ENCODE measurements at places on chromosomes 11 and 22.
A peak's percentile ranks its signal among the peaks of the same experiment; 100 is the strongest.

GRCh38 chr11:78460471-78460870 is 42.9 kb upstream of the GAB2 start:
- DNase-seq, result peak; percentile 15

GRCh38 chr11:26247340-26247739 is 84.6 kb upstream of the ANO3 start:
- DNase-seq, result peak; percentile 81

GRCh38 chr11:3735827-3736226 is 61.5 kb downstream of the NUP98 start:
- peak; percentile 23 for DNase-seq

- peak; percentile 96 for DNase-seq
Observed at GRCh38 chr22:27107824-27108223, 450.4 kb downstream of the MIAT start.

DNA sequence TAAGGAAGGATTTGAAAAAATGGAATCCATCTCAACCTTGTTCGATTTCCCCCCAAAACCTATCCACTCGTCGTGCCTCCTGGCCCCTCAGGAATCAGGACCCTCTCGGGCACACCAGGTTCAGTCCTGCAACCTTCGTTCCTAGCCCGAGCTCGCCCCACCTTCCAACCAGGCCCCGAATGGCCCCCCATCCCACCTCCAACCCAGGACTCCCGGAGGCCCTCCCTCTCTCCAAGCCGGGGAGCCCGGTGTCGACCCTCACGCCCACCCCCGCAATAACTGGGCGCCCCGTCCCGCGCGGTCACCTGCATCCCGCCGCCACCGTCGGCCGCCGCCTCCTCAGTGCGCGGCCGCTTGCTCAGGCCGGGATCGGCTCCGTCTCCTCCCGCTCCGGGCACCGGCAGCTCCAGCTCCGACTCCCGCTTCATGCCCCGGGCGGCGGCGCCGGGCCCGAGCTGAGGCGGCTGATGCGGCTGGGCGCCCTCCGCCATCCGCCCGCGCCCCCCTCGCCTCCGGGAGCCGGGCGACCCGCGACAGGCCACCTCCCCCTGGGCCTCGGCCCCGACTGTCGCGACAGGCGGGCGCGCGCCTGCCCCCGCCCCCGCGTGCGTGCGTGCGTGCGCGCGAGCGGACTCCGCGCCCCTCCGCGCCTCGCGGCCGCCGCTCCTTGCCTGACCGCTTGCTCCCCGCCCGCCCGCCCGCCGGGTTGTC is 534 bp downstream of the RBFOX2 start:
- DNase-seq, result no peak

- DNase-seq, result no peak
Observed at GRCh38 chr11:11588243-11588642, 33.6 kb downstream of the GALNT18 start.

- peak; percentile 51 for DNase-seq
Observed at GRCh38 chr11:16815047-16815767, 76.8 kb downstream of the C11orf58 start.

DNA sequence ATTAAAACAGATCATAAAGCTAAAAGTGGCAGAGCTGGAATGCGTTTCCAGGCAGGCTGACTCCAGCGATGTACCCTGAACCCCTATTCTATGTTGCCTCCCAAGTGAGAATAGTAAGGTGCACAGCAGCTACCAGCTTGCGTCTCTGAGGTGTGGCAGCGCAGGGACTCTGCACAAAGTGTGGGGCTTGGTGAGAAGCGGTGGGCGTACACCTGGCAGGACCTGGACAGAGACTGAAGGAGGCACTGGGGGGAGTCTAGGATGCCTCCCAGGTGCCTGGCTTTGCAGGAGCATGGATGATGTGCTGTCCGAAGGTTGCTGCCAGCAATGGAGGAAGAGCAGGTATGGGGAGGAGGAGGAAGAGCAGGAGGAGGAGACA is 42.9 kb downstream of the AMPD3 start:
- no peak for DNase-seq

DNA sequence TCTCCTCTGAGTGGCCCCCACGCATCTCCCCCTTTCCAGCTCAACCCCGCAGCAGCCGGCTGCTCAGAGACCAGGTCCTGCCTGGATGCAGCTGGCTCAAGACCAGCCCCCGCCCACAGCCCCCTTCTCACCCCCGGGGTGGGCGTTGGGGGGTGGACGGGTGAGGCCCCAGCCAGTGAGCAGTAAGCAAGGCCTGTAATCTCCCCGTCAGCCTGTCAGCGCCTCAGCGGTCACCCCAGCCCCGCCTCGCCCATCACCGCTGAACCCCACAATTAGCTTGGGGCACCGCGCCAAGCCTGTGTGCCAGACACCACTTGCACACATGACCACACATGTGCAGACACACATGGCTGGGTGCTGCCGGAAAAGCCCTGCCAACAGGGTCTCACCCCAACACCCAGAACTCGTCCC is 5.9 kb downstream of the PLXNB2 start:
- DNase-seq, result no peak

DNA sequence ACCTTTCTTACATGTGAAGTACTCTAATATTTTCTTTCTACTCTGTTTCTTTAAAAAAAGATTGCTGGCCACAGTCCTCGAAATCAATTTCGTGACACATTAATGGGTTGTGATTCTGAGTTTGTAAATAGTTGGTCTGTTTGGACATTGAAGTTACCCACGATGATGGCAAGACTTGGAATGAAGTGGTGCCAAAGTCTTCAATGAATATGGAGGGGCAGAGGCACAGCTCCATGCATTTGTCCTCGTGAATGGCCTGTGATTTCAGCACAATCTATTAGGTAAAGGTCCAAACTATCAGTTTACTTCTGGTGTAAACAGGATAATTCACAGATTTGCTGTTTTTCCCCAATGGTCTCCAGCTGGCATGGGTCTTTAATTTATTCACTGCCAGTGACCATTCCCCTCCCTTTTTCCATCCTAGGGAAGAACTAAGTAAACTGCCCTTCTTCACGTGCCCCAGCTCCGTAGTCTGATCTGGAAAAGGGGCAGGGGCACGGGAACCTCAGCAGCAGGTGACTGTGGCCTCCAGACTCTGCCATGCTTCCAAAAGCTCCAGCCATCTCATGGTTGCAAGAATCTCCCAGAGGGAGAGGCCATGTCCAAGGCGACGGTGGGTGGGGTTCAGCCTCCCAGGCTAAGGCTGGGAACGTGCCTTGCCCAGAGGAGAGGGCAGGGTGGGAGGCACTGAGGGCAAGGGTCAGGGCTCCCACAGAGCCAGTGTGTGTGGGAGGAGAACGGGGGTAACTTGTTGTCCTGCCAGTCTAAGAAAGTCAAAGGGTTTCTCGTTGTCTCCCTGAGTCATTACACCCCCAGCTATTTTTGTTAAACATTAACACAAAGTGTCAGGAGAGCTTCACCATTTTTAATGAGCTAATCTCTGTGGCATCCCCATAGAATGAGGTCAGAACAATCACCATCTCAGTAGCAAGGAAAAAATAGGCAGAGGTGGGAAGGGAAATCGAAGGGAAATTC is 16.9 kb upstream of the PEX26 start:
- peak; percentile 49 for DNase-seq

DNA sequence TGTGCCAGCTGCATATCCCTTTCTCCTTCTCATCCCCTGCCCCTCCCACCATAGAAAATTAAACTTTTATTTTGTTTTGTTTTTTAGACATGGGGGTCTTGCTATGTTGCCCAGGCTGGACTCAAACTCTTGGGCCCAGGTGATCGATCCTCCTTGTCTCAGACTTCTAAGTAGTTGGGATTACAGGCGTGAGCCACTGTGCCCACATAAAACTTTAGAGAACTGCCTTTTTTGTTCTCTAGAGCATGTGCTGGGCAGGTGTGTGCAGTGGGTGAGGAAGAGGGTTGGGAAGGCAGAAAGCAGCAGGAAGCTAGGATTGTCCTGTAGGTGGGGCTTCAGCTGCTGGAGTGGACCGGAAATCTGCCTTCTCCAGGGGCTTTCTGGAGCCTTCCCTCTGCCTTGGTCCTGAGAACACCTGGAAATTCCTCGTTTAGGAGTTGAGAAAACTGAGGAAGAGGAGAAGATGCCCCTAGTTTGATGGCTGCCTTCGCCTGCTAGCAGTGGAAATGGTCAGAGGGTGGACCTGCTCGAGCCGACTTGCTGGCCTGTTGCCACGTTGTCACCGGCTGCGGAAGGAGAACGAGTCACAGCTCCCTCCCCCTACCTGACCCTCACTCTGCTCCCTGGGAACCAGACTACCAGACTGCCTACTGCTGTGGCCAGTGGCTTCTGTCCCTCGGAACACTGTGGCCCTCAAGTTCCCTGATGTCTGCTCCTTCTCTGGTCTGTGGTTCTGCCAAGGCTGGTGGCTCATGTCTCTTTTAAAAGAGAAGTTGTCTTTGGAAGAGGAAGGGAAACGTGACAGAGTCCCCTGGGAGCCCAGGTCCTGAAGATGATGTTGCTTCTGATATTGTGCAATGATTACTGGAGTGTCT is 4.0 kb downstream of the ST14 start:
- no peak for DNase-seq

DNA sequence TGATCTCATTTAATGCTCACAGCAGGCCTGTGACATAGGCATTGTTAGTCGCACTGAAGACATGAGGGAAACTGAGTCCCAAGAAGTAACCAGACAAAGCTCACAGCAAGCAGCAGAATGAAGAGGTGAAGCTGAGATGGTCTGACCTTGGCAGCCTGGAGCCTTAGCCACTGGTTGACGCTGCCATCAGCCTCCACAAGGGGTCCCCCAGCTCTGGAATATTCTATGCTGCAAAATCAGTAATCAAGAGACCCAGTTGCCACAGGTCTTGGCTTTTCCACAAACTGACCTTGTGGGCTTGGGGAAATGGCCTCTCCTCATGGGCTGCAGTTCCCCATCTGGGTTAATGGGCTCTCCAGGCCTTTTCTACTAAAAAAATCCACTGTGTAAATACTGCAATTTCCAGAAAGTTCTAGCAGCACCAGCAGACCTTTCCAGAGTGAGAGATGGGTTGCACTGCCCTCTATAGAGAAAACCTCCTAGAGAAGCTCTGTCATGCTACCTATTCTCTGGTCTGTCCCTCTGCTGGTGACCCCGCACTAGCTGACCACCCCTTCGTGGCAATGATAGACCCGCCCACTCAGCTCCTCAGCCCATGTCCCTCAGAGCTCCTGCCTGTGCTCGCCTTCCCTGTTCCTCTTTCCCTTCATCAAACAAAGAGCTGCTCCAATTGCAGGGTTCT is 22.6 kb upstream of the ISX start:
- DNase-seq, result no peak

DNA sequence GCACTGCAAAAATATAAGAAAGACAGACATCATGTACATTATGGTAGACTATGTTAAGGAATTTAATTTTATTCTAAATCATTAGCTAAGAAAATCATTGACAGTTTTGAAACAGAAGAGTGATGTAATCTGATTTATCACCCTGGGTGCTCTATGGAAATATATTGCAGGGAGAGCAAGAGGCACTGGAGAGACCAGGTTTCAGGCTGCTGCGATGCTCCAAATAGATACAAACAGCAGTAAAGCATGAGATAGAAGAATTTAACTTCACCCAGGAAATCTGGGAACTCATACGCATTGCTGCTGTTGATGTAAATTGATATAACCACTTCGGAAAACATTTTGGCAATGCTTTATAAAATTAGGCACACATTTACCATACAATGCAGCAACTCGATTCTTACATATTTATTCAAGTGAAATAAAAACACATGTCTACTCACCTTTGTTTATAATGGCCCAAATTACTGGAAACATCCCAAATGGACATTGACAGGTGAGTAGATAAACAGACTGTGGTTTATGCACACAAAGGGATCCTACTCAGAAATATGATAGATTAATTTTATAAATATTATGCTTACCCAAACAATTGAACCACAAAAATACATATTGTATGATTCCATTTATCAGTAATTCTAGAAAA is 535.1 kb upstream of the CHORDC1 start:
- DNase-seq, result no peak

GRCh38 chr11:46296059-46296527 is 18.6 kb downstream of the CREB3L1 start:
- DNase-seq, result no peak

DNA sequence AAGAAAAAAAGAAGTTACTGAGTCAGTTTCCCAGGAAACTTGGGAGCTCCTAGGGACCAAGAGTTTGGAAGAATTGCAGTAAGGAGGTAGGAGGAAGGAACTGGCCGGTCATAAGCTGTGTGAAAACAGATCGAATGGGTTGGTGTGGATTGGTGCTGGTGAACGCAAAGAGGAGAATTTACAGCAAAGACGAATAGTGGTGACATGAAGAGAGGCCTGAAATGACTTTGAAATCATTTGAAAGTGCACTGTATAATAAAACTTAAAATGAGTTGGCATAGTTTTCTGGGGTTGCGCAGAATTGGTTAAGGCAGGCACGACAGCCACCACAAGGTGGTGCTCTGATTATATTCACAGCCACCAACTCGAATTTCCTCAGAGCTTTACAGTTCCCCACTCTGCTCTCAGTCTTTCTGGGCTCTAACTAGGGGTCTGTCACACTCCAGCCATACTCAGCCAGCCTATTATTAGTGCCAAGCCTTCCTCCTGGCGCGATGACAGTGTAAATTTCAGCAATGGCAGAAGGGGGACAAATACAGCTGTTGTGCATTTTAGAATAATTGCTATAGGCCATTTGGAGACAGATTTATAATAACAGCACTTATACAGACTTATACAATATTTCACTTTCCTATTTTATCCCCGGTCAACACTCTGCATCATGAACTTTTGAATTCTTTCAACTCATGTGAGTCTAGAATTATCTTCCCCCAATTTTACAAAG is 8.3 kb upstream of the HTR3B start:
- DNase-seq, result peak; percentile 33

DNA sequence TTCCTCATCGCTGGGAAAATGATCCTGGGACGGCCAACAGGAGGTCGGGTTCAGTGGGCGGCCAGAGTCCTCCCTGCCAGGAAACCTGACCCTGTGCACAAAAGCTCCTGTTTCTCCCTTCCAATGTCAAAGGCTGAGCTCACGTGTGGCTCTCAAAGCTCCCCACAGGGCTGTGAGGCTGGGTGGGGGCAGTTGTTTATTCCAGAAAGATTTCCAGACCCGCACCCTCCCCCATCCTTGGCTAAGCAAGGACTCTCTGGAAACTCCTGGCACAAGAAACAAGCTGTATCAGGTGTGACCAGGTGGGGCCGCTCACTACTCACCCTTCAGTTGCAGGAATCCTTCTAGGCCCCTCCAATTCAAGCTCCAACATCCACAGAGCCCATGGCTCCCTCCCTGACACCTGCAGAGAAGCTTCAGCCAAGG is 131.9 kb downstream of the SHANK2 start:
- no peak for DNase-seq

GRCh38 chr22:32353292-32353691 is 4.4 kb upstream of the RFPL3 start:
- no peak for DNase-seq

GRCh38 chr11:20488352-20488751 is 100.8 kb downstream of the PRMT3 start:
- no peak for DNase-seq

GRCh38 chr11:78290293-78291176 is 101.8 kb downstream of the USP35 start:
- DNase-seq, result peak; percentile 85

DNA sequence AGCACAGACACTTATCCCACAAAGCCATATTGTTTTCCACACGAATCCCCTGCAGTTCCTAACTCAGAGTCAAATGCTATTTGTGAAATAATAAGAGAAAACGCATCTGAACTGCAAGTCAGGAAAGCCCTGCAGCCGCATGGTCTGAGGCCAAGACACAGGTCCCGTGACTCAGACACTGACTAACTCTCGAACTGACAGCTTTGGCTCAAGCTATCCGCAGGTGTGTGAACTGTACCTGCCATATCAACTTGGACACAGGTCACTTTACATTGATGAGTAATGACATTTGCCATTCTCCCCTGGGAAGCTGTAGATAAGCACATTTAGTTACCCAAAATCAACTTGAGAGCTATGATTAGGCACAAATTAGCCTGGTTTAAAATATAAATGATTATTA is 34.9 kb upstream of the NFRKB start:
- no peak for DNase-seq
